ENCODE measurements at places on chromosomes 13 and 19.

- DNase-seq, result no peak
Observed at GRCh38 chr13:50387051-50387581, 371.9 kb downstream of the KCNRG start.

- DNase-seq, result peak; percentile 36
Observed at GRCh38 chr19:54684527-54684926, 21.7 kb downstream of the LILRB4 start.

DNA sequence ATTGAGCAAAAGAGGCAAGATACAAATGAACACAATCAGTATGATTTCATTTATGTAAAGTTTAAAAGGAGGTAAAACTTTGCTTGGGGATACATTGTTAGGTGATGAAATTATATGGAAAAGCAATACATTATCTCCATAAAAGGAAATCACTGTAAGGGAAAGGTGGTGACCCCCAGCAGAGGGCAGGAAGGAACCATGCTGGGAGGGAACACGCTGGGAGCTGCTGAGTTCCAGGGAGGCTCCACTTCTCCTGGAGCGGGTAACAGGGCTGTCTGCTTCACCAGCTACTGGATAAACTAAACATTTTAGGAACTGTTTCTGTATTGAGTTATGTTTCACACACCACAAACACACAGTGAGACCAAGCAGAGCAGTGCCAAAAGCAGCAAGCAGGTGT, 91.2 kb downstream of the KATNAL1 start:
- DNase-seq, result no peak

- no peak for DNase-seq
Observed at GRCh38 chr13:72295153-72295552, 428.1 kb upstream of the DACH1 start.

- DNase-seq, result no peak
Observed at GRCh38 chr13:99976575-99976974, 5.0 kb upstream of the ZIC5 start.

GRCh38 chr19:3580156-3580934, 4.9 kb upstream of the GIPC3 start:
- DNase-seq, result no peak

GRCh38 chr19:46844067-46844489, 6.6 kb downstream of the AP2S1 start:
- DNase-seq, result no peak

GRCh38 chr13:31213651-31214289, 14.0 kb downstream of the B3GLCT start:
- no peak for DNase-seq

DNA sequence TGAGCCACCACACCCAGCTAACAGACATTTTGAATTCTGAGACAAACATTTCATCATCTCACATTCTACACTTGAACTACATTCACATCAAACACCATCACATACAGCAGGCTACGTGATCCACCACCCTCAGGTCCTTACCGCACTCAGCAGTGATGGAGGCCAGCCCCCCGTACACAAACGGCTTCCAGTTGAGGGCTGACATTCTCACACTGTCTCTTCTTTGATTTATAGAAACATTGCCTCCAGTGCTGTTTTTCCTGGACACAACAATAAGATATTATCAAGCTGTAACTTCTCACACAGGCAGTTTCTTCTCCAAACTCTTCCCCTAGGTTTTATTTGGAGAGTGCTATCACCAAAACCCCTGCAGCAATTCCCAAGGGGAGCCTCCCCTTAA, 7.0 kb downstream of the SLC25A30 start:
- DNase-seq, result no peak

- no peak for DNase-seq
Observed at GRCh38 chr19:29681422-29682235, 16.4 kb downstream of the PLEKHF1 start.

DNA sequence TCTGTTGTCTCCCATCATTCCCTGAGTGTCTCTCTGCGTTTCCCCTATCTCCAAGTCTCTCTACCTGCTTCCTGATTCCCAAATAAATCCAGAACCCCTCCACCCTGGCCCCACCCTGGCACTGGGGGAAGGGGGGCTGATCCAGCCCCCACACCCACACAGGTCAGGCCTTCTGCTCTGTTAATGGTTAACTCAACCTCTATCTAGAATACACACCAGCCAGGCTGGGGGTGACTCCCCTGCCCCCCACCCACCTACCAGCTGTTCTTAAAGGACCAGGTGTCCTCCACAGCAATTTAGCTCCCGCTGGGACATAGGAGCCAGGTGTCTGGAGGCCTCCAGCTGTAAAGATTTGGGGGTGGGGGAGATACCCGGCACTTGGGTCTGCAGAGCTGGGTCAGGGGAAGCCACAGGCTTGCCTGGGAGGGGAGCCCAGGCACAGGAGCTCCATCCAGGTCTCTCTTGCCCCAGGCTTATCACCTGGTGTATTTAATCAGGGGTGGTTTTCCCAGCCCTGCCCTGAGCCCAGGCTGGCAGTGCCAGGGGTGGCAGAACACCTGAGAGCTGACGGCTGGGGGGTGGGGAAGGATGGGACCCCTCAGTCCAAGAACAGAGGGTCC, 3.9 kb downstream of the IRF2BP1 start:
- DNase-seq, result no peak

GRCh38 chr19:6524311-6524710, 6.5 kb upstream of the TNFSF9 start:
- no peak for DNase-seq

DNA sequence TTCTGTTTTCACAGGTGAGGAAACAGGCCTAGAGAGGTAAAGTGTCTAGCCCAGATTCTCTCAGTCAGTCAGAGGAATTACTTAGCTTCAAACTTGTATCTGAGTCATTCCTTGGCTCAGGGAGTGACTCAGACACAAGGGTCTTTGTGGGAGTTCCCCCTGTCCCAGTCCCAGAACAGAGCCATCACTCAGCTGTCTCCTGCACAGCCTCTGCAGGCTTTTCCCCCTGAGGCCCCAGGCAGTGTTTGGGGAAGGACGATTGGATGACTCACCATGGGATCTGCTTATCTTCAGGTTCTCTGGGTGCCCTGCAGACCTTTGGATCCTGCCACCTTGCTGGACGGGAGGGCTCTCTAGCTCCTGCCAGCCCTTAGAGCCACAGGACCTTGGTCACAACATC, 13.2 kb downstream of the ZNF793 start:
- no peak for DNase-seq

DNA sequence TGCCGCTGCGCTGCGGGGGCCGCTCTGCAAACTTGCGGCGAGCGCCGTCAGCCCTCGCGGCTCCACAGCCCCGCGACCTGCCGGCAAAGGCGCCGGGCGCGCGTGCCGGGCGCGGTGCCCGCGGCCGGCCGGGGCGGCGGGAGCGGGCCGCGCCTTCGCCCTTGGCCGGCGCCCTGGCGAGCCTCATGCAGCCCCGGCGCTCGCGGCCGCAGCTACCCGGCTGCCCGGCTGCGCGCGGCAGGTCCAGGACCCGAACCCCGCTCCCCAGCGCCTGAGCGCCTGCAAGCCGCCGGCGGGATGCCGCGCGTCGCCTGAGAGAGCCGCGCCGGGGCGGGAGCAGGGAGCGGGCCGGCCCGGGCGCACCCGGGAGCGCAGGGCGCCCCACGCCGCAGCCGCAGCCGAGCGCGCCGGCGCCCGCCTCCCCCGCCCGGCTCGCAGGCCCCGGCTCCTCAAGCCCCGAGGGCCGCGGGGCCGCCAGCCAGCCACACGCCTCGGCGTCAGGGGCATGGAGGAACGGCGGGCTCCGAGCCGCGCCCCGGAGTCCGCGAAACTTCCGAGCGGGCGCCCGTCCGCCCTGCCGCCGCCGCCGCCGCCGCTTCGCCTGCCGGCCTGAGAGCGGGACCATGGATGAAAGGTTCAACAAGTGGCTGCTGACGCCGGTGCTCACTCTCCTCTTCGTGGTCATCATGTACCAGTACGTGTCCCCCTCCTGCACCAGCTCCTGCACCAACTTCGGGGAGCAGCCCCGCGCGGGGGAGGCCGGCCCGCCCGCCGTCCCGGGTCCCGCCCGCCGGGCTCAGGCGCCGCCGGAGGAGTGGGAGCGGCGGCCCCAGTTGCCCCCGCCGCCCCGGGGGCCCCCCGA, 564 bp downstream of the HS6ST3 start:
- DNase-seq, result no peak

DNA sequence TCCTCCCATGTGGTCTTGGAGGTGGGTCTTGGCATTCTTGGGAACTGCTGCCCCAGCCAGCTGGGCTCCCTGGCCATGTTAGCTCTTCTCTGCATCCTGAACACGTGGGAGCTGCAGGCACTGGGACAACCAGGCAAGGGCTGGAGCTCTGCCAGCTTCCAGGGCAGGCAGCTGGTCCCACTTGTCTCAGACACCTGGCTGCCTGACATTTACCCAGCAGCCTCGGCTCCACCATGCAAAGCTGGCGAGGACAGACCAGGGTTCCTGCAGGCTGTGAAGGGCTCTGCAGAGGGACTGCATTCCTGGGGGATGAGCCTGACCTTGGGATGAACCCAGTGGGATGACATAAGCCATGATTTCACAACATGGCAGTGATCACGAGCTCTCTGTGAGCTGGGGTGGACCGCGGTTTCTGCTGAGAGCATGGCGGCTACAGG, 99.0 kb upstream of the TSHZ3 start:
- DNase-seq, result no peak

GRCh38 chr19:40134866-40135265, 44.1 kb upstream of the ZNF780A start:
- no peak for DNase-seq

DNA sequence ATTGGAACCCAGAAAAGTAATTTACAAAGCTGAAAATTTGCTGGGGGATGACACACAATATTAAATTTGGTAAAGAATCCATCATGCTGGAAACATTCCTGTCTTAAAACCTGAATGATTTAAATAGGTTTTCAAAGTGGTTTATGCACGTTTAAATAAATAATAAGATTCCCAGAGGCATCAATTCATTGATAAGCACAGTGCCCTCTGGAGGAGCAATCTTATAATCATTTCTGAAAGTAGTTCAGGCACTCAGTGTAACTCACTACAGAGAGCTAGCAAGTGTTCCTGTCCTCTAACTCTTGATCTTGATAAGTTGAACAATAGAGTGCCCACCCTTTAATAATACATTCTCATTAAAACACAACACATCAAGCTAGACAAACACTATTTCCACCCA, 43.5 kb upstream of the SHISA2 start:
- DNase-seq, result no peak

DNA sequence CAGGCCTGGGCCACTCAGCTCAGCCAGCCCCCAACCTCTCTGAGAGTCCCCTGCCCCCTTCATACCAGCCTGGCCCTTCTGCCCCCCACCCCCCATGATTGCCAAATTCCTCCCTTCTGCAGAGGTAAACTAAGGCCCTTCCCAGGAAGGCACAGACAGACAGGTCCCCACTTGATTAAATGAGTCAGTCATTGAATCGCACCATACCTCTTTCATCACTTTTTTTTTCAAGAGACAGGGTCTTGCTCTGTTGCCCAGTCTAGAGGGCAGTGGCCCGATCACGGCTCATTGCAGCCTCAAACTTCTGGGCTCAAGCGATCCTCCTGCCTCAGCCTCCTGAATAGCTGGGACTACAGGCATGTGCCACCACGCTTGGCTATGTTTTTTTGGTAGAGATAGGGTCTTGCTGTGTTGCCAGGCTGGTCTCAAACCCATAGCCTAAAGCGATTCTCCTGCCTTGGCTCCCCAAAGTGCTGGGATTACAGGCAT, 6.0 kb downstream of the PODNL1 start:
- DNase-seq, result no peak

All from NCI-H460 (cell line).